DMS 273 treated with DMSO at 0.1 percent for 48 hours (cell line): ENCODE measurements at places on chromosomes 4 and X.

GRCh38 chrX:39152106-39152649 is 350.9 kb downstream of the MID1IP1 start:
- peak; percentile 22 for DNase-seq

DNA sequence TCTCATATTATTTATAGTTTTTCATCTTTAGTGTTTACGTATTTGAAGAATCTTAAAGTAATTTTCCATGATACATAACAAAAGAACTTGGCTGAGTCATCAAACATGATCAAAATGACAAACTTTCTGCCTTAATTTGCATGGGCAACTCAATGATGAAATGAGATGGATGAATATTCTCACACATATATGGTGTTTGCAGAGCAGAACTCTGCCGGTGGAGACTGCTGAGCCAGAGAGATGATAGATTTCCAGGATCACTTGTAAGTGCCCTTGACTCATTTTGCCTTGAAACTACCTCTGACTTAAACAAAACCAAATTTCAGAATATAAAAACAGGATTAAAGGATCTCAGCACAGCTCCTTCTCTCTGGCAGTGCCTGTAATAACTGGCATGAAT is 38.2 kb downstream of the TRPC3 start:
- no peak for DNase-seq

DNA sequence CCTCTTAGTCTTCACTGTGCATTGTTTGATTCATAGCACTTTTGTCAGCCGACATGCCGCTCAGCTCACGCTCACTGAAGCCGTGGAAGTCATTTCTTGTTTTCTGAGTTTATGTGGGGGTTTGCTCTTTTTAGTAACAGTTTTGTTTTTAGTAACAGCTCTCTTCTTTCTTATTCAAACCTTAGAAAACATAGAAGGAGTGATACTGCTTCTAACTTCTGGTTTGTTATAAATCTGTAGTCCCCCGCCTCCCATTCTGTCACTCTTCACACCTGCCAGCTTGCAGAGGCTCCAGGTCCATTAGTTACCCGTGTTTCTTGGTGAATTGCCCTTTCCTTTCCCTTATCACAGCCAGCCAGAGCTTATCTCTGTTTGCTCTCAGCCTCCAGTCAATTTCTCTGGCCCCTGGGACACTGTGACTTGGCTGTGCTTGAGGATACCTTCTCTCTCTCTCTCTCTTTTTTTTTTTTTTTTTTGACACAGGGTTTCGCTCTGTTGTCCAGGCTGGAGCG is 50.5 kb downstream of the GRK4 start:
- no peak for DNase-seq

GRCh38 chr4:156663663-156664062 is 307.9 kb downstream of the PDGFC start:
- no peak for DNase-seq

- no peak for DNase-seq
Observed at GRCh38 chr4:161581262-161582230, 582.3 kb downstream of the FSTL5 start.

- no peak for DNase-seq
Observed at GRCh38 chr4:8392591-8393190, 47.8 kb downstream of the ACOX3 start.

DNA sequence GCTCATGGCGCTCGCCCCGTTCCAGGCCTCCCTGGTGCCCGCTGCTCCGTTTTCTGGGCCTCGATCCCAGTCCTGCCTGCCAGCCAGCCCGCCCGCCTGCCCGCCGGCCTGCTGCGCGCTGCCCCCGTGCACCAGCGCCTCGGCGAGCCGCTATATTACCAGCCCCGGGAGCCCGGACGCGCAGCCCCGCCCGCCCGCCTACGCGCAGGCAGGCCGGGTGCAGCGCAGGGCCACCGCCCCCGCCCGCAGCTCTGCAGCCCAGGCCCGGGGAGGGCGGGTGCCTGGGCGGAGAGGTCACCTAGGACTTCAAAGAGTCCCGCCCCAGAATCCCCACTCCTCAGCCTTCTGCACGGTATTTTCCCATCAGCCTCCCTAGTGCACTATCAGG is at the start of gene MAOB:
TSS of gene MAOB (minus strand) at position 157 of the 388 bp plus-strand sequence. CDS start at position 6, 151 bp downstream.
- no peak for DNase-seq

DNA sequence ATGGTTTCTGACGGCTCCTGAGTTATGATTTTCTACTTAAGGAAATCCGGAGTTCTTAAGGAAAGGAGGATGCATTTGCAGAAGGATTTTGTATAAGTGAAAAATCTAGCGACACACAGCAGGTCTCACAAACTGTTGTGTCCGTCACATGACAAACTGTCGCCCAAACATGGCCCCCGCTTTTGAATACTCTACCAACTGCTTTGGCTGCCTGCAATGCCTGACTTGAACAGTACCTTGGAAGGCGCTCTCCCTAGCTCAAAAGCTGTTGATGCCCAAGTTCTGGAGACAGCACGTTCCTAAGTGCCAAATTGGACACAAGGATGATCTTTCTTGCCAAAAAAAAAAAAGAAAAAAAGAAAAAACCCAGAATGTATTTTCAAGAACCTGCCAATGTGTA is 103.2 kb downstream of the ENPP6 start:
- no peak for DNase-seq

DNA sequence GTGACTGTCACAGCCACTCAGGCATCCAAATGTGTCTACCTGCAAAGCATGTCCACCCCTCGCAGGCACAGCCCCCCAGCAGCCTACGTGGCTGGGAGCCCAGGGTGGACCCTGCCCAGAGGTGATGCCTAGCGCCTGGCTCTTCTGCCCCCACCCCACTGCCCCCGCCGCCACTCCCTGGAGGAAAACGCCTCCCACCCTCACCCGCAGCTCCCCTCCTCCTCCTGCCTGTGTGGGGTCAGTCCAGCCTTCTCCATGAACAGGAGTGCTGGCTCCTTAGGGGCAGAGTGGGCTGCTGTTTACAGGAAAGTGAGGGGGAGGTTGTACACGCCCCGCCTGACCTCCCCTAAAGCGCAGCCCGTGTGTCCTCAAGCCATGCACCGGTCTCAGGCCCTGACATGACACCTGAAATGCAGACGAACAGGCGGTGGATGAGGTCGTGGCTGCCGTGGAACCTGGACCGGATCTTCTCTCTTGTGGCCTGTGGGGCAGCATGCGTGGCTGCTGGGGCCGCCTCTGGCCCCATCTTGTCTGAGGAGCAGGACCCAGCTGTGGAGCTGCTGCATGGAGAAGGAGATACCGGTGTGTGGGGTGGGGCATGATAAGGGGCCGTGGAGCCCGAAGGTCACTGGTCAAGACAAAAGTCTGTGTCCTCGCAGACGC is 11.9 kb upstream of the MXD4 start:
- no peak for DNase-seq

DNA sequence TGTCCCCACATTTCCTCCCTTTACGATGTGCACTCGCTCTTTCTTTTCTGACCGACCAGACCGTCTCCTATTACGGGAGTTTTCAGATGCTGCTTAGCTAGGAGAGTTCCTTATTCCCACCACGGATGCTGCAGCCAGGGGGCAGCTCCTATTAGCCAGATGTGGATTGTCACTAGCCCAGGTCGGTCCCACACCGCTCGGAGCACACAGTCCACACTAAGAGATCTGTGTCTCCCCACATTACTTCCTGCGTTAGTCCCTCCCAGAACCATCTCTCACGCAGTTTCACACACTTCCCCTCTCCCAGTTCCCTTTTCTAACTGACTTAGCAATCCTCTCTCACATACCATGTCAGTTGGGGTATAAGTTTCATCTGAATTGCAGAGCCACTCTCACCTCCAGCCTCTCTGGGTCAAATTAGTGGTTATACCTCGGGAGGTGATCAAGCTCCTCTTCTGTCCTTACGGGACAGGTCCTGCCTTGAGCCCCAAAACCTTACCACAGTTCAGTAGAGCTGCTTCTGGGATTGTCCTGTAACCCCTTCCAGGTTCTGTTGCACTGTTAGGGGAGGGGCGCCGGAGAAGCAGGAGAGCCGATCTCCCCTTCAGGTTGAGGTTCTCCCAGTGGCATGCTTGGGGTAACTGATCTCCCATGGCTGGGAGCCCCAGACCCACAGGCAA is 28.2 kb downstream of the SULT1E1 start:
- no peak for DNase-seq
